ENCODE measurements at places on chromosomes 12 and 14.
A peak's percentile ranks its signal among the peaks of the same experiment; 100 is the strongest.

- no peak overlapping the region for H3K4me3 ChIP-seq
- no peak overlapping the region for H3K27ac ChIP-seq
- no peaks in the 10 kb centered on the region for H3K36me3 ChIP-seq
- H3K27me3 ChIP-seq = no peaks in the 10 kb centered on the region
- no peaks in the 10 kb centered on the region for H3K4me1 ChIP-seq
Observed at GRCh38 chr12:89252284-89252683, 100.0 kb downstream of the DUSP6 start.

- H3K27ac ChIP-seq = no peak overlapping the region
- H3K36me3 ChIP-seq = peaks cover 4% of the 10 kb centered on the region
- no peak for DNase-seq
- peaks cover 7% of the 10 kb centered on the region for H3K4me1 ChIP-seq
Observed at GRCh38 chr14:101193845-101194372, 290.4 kb upstream of the RTL1 start.

- H3K27me3 ChIP-seq = no peaks in the 10 kb centered on the region
- no peaks in the 10 kb centered on the region for H3K4me1 ChIP-seq
- DNase-seq = no peak
- H3K36me3 ChIP-seq = no peaks in the 10 kb centered on the region
- no peak overlapping the region for H3K27ac ChIP-seq
Observed at GRCh38 chr14:20614038-20614840, 23.1 kb upstream of the RNASE12 start.

DNA sequence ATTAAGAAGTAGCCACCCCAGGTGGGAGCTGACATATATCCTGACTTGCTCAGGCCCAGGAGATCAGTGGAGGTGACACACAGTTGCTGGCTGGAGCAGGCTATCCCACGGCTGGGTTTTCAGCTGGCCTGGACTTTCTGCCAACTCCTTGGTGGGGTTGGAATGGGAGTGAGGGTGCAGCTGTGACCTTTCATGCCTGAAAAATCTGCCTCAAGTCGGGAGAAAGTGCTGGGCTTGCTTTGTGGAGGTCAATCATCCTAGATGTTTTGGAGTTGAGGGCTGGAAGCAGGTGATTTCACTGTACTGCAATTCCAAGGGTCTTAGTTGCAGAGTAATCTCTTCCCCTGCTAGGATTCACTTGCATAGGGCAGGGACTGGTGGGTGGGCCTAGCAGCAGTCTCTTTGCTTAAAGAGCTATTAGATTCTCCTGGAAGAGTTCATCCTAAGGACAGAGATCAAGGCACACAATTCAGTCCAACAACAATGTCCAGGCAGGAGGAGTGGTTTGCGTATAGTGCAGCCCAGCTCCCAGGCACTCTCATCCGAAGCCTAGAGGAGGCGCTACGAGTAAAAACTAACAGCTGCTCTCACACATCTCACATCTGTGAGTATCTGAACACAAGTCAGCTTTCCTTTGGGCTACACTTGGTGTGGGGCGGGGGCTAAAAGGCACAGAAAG, 98.1 kb downstream of the GAS2L3 start:
- no peak overlapping the region for H3K27ac ChIP-seq
- H3K27me3 ChIP-seq = no peaks in the 10 kb centered on the region
- no peak overlapping the region for H3K4me3 ChIP-seq
- H3K4me1 ChIP-seq = peaks cover 2% of the 10 kb centered on the region

- no peak overlapping the region for H3K27ac ChIP-seq
- H3K36me3 ChIP-seq = no peaks in the 10 kb centered on the region
- H3K4me3 ChIP-seq = no peak overlapping the region
- H3K27me3 ChIP-seq = no peaks in the 10 kb centered on the region
Observed at GRCh38 chr12:104423809-104424208, 32.9 kb upstream of the CHST11 start.

GRCh38 chr14:29706700-29707099, 220.9 kb downstream of the PRKD1 start:
- no peak overlapping the region for H3K4me3 ChIP-seq
- no peak for DNase-seq
- H3K27me3 ChIP-seq = no peaks in the 10 kb centered on the region
- H3K4me1 ChIP-seq = no peaks in the 10 kb centered on the region

- DNase-seq = no peak
- H3K36me3 ChIP-seq = peaks cover 12% of the 10 kb centered on the region
- no peaks in the 10 kb centered on the region for H3K4me1 ChIP-seq
Observed at GRCh38 chr12:122147514-122148290, 26.3 kb downstream of the IL31 start.

DNA sequence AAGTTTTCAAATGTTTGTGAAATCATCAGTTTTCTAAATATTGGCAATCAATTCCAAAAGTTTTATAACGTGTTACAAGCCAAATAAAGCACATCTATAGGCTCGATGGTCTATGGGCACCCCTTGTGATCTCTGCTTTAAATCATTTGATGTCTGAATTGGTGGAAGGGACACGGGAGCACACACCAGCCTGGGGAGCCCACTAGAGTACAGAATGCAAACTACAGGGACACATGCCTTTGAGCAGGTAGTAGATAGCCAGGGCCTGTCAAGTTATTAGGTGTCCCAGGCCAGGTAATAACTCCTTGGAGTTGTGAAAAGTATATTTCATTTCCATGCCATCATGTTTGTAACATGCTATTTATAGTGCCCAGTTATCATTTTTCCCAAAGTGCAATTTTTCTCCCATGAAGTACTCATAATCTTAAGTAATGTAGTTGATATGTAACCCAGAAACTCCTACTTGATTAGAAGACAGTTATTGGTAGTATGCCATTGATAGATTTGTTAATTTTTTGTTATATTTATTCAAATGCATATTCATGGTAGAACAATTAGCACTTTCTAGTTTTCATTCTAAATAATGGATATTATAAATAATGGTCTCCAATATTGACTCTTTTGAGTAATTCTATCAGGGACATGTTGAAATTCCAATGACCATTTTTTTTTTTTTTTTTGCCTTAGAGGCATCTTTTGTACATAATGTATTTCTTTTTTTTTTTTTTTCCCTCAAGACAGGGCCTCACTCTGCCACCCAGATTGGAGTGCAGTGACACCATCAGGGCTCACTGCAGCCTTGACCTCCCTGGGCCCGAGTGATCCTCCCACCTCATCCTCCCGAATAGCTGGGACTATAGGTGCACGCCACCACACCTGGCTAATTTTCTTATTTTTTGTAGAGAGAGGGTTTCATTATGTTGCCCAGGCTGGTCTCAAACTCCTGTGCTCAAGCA, 96.9 kb upstream of the FGD4 start:
- no peak for DNase-seq
- H3K4me1 ChIP-seq = no peaks in the 10 kb centered on the region
- no peaks in the 10 kb centered on the region for H3K36me3 ChIP-seq
- no peaks in the 10 kb centered on the region for H3K27me3 ChIP-seq

GRCh38 chr14:86675059-86675458, 1145.1 kb downstream of the FLRT2 start:
- no peaks in the 10 kb centered on the region for H3K36me3 ChIP-seq
- H3K27ac ChIP-seq = no peak overlapping the region
- no peak for DNase-seq
- no peak overlapping the region for H3K4me3 ChIP-seq
- H3K27me3 ChIP-seq = no peaks in the 10 kb centered on the region
- H3K4me1 ChIP-seq = peaks cover 3% of the 10 kb centered on the region

DNA sequence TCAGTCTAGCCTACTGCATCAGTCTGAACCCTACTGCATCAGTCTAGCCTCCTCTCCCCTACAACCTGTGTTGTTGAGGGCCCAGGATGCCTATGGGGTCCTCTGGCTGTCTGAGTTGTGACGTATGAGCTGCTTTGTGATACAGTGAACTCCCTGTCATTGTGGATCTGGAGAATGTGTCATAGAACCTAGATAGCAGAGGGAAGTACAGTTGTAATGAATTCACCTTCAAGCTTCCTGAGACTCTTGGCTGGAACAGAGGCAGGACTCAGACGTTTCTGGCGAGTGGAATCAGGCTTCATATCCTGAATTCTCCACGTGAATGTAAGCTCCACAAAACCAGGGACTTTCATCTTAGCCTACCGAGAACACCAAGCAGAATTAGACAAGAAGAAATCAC, 17.0 kb downstream of the TBK1 start:
- H3K4me3 ChIP-seq = no peak overlapping the region
- peaks cover 2% of the 10 kb centered on the region for H3K36me3 ChIP-seq
- no peaks in the 10 kb centered on the region for H3K4me1 ChIP-seq
- no peak overlapping the region for H3K27ac ChIP-seq

DNA sequence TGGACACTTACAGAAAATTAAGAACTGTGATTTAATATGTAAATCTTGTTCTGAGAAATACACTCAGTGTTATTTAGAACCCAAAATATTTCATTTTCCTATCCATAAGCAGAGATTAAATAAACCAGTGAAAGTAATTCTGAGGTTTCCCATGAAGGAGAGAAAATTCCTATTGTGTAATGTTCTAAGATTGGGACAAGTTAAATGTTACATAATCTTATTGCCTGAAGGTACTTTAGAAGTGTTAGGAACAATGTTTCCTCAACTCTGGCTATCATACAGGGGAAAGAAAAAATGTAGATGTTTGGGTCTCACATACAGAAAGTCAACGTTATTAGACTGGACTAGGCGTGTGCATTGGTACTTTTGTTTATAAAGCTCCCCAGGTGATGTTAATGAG, 281.9 kb upstream of the SYT10 start:
- H3K4me1 ChIP-seq = no peaks in the 10 kb centered on the region
- H3K27ac ChIP-seq = no peak overlapping the region
- no peaks in the 10 kb centered on the region for H3K27me3 ChIP-seq
- no peaks in the 10 kb centered on the region for H3K36me3 ChIP-seq

- no peak overlapping the region for H3K27ac ChIP-seq
- DNase-seq = no peak
- no peaks in the 10 kb centered on the region for H3K27me3 ChIP-seq
Observed at GRCh38 chr12:12608557-12608957, 3.1 kb upstream of the CREBL2 start.

- no peak overlapping the region for H3K4me3 ChIP-seq
- no peak overlapping the region for H3K27ac ChIP-seq
- H3K4me1 ChIP-seq = no peaks in the 10 kb centered on the region
- no peaks in the 10 kb centered on the region for H3K36me3 ChIP-seq
- H3K27me3 ChIP-seq = no peaks in the 10 kb centered on the region
Observed at GRCh38 chr14:58146399-58146798, 5.6 kb downstream of the ARMH4 start.

GRCh38 chr12:120230326-120230973, 29.5 kb upstream of the RPLP0 start:
- peaks cover 40% of the 10 kb centered on the region for H3K4me1 ChIP-seq
- 0 out of 2 replicates have a peak, but pooled peaks cover 2% of the 10 kb centered on the region for H3K36me3 ChIP-seq
- peak; percentile 89 for DNase-seq
- H3K27me3 ChIP-seq = no peaks in the 10 kb centered on the region
- H3K27ac ChIP-seq = peak overlapping the region; percentile 8

DNA sequence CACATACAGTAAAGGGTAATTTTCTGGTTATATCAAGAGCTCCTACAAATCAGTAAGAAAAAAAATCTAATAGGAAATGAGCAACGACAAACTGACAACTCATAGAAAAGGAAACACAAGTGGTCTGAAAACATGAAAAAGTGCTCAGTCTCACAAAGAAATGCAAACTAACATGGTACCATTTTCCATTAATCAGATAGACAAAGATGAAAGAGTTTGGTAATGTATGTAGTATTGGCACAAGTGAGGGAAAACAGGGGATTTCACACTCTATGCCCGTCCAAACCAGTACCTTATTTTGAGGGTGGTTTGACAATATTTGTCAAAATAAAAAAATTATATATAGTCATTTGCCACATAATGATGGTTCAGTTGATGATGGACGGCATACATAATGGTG, 13.2 kb downstream of the PTPN11 start:
- no peaks in the 10 kb centered on the region for H3K4me1 ChIP-seq
- DNase-seq = no peak
- H3K27me3 ChIP-seq = no peaks in the 10 kb centered on the region
- H3K27ac ChIP-seq = no peak overlapping the region
- H3K36me3 ChIP-seq = no peaks in the 10 kb centered on the region

DNA sequence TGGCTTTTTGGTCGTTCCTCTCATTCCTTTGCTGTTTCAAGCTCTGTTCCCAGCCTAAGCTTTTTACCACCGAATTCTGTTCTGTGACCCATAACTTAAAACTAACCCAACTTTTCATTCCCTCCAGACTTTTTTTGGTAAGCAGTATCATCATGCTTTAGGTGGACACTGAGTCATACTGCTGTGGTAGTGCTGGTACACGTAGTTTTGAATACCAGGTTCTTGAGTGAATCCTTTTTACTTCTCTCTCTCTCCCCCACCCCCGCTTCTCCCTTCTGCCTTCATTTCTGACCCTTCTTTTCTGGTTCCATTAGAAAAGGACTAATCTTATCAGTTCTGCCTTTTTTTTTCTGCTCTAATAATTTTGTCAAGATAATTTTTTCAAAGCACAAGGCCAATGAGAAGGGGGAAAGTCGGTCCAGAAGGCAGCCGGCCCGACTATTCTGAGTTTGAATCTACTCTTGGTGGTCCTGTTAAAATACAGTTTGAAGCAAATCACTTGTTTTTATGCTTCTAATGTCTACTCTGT, 2.3 kb upstream of the MDM2 start:
- H3K27me3 ChIP-seq = no peaks in the 10 kb centered on the region
- DNase-seq = no peak
- no peak overlapping the region for H3K4me3 ChIP-seq
- H3K36me3 ChIP-seq = no peaks in the 10 kb centered on the region

- H3K27ac ChIP-seq = no peak overlapping the region
- DNase-seq = no peak
- peaks cover 23% of the 10 kb centered on the region for H3K4me1 ChIP-seq
- no peaks in the 10 kb centered on the region for H3K36me3 ChIP-seq
- no peaks in the 10 kb centered on the region for H3K27me3 ChIP-seq
Observed at GRCh38 chr12:125187780-125188741, 122.8 kb downstream of the AACS start.

DNA sequence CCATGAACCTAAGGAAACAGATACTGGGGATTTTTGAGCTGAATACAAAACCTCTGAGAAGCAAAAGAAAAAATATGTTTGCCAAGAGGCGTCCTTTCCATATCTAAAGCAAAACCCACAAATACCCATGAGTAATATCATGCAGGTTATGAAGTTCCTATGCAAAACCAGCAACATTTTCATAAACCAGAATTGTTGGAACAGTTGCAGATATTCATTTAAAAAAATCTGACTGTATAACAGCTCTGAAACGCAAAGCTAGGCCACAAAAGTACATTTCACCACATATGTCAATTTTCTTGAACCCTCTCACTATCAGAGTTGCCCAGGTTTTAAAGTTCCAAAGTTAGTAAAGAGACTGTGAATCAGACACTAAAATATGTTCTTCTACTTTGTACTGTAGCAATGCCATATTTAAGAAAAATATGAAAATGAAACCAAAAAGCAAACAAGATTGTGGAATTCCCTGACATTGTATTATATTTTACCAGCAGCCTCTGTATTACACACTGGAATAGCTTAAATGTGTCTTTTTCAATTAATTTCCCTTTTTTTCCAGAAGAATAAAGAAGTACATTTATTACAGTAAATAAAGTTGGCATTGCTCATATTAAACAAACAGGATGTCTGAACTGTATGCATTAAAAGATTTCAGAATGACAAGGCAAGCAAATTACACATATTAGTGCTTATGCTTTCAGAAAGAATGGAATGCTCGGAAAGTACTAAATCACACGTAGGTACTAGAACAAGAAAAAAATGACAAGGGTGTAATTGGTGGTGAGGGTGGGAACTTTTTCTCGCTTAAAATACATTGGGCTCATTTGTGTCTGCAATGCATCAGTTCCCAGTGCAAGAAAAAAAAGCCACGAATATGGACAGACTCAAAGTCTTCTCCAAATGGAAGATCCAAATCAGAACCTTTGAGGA, 33.6 kb upstream of the HIF1A start:
- no peaks in the 10 kb centered on the region for H3K4me1 ChIP-seq
- H3K4me3 ChIP-seq = no peak overlapping the region
- no peak for DNase-seq
- no peaks in the 10 kb centered on the region for H3K27me3 ChIP-seq
